ENCODE measurements at places on chromosomes 6 and 20. TPM values are rescaled to one million over a fixed set of nuclear protein-coding genes. Genes with fewer than 3 reads are reported as not detected.

DNA sequence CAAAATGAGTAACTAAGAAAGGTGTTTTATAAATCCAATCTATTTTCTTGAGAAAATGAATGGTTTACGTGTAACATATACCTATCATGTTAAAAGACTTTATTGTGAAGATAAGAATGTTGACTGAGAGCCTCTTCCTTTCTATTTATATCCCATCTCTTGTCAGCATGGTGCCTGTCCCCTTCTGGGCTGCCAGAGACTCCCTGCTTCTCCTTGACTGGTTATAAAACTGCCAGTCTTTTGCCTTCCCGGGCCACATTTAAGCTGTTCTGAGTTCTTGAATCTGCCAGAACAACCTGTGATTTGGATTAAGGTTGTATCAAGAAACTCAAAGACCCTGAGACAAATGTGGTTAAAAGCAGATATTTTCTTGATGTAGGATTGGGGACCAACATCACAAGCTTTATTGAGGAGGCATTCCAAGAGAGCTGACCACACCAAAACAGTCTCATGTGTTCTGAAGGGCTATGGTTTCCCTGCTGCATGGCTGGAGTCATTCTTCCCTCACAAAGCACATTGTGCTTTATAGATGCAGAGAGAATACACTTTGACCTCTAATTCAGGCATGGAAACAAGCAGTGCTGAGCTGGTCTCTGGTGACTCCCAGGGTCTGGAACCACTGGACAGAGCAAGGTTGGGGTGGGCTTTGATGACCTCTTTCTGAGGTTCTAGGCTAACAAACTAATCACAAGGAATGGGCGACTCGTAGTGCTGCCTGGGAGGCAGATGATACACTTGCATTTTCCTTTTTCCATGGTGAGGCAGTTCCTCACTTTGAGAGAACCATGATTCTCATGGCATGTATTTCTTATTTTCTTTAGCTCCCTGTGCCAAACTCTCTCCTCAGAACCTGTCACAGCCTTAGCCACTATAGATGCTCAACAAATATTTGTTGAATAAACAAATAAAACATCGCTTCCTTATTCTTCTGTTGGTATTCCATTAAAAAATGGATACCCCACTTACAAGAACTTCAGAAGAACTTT is 205.0 kb upstream of the PREP start:
- DNase-seq = no peak

Gene KIFC1
- 58.6 TPM for total RNA-seq

DNA sequence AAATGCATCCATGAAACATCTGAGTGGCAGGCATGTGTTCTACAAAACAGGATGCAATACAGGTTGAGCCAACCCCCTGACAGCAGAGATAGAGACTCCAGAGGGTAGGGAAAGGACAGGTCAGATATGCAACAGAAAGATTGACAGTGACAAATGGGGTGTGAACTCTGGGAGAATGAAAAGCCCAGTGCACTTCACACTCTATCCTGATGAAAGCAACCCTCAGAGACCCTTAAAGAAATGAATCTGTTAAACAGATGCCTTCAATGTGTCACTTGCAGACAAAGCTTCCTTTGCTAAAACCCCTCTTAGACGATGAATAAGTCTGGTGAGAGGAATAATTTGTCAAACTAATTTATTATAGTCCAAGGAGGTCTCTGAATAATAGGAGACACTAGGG is 89.9 kb downstream of the RFPL4B start:
- no peak for DNase-seq

DNA sequence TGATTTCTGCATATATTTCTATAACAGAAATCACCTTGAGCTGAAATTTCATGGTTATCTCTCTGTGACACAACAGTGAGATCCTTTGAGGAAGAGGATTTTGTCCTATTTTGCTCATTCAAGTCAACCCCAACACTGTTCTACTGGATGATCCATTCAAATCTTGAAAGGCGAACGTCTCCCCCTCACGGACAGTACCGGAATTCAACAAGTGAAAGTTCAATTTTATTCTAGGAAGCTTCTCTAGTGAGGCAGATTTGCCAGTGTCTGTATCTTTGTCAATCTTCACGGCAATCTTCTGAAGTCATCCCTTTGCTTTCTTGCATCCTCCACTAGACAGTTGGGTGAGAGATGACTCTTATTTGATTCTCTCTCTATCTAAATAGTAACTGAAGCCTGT is 91.7 kb upstream of the PDE7B start:
- no peak for DNase-seq

GRCh38 chr6:110325197-110325596 is 33.0 kb downstream of the METTL24 start:
- DNase-seq = no peak

DNA sequence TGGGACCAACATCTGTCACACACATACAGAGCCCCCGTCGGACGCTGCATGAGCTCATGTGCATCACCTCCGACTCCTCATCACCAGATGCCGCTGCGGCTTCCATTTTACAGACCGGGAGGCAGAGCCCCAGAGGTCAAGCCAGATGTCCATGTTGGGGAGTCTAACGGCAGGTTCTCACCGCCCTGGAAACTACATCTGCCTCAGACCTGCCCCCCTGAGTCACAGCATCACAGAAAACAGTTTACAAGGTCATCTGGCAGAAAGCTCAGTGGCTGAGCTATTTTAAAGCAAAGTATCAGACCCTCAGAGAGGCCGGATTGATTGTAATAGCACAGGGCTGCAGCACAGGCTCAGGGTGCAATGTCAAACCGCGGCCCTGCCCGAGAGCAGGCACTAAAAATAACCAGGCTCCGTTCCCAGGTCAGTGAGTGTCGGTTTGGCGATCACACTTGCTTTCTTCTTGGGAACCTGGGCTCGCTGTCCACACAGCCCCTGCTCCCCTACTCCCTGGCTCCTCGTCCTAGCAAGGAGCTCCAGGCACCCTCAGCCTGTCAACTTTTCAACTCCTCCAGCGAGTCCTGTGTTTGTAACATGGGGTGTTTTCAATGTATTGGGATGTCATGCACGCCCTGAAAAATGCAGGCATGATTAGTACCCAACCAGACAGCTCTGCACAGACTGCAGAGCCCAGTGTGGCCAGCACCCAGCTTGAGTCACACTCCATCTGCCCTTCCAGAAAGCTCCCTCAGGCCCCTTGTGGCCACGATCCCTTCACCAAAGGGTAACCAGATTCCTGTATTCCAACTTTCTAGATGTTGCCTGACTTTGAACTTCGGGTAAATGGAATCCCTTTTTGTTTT is 264.5 kb downstream of the CDH4 start:
- no peak for DNase-seq

GRCh38 chr6:47202644-47203205 is 107.0 kb downstream of the TNFRSF21 start:
- no peak for DNase-seq

Gene DZANK1
- total RNA-seq = 14.8 TPM

Gene PRND
- 1.8 TPM for total RNA-seq

DNA sequence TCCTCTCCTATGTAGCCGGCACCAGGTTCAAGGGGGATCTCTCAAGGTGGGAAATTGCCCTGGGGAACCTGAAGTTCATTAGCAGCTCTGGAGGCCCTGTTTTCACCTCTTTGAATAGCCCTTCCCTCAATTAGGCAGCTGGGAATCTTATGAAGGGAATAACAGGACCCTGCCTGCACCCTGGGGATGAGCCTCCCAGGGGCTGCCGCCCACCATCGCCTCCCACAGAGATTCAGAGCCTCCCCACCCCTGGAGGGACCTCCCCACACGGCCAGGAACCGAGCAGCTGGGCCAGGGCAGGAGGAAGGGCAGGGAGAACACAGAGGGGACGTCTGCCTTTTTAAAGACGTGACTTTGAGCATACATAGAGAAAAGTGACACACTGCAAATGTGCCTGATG is 4.6 kb upstream of the EEF1A2 start:
- peak; percentile 30 for DNase-seq

Gene GPLD1
- 7.9 TPM for total RNA-seq

- DNase-seq = no peak
These were observed 969.9 kb upstream of the CITED2 start for GRCh38 chr6:140344142-140344913.

- no peak for DNase-seq
These were observed 68.2 kb upstream of the EYA2 start for GRCh38 chr20:46826343-46826984.

Data from endodermal cell (in vitro differentiated cells).